Calu3 (cell line): ENCODE measurements at places on chromosomes 4 and X. TPM values are rescaled to one million over a fixed set of nuclear protein-coding genes. Genes with fewer than 3 reads are reported as not detected.
A peak's percentile ranks its signal among the peaks of the same experiment; 100 is the strongest.

DNA sequence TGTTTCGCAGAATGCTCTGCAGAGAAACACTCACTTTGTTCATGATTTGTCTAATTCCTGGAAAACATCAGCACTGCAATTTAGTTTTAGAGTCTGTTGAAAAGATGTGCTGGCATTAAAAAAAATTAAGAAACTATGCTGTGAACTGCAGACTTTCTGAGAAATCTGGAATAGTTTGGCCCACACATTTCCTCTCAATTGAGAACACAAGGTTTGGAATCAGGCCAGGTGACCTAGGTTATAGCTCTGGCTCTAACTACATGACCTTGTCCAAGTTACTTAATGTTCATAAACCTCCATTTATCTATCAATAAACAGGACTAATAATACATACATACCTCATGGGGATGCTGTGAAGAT is 61.4 kb upstream of the ENPEP start:
- no peak for DNase-seq

- DNase-seq = no peak
Observed at GRCh38 chr4:132572210-132572609, 576.9 kb upstream of the PCDH10 start.

Gene PGM2
- total RNA-seq = 27.1 and 33.0 TPM in 2 replicates

DNA sequence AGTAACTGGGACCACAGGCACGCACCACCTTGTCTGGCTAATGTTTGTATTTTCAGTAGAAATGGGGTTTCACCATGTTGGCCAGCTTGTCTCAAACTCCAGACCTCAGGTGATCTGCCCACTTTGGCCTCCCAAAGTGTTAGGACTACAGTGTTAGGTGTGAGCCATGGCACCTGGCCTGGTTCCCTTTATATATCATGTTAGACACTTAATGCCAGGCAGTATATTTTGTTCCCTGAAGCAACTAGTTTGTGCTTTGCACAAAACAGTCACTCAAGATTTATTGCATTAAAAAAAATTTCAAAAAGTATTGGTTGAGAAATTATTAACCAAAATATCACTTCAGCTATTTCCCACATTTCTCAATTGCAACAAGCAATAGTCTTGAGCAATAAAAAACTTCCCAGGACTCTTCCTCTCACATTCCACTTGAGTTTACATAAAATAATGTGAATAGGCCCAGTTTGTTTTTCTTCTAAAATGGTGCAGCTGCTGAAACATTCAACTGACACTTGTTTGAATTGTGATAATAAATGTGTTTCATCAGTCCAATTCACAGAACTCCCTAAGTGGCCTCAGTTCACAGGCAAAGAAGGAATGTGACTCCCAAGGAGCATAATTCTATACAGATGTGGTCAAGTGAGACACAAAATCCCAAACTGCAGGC is 22.7 kb downstream of the CXCL1 start:
- DNase-seq = no peak

GRCh38 chr4:60683973-60684372 is 516.2 kb upstream of the ADGRL3 start:
- no peak for DNase-seq

- no peak for DNase-seq
Observed at GRCh38 chr4:128516301-128516969, 228.8 kb upstream of the PGRMC2 start.

GRCh38 chr4:181476508-181476890 is 766.7 kb upstream of the TENM3 start:
- DNase-seq = no peak

DNA sequence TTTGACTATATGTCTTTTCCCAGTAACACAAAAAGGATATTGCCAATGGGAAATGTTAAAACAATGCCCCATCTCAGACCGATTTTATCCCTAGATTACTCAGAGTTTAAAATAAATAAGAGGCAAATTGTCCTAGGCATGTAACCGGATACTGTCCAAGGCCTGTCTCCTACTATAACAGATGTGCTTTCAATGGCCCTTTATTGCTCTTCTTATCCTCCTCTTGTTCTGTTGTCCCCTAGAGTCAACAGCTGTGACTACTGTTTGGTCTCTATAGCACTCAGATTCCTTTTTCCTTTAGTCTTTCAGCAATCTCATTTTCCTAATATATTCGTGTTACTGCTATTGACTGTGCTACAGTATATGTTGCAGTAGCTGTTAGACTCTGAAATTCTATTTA is 66.8 kb upstream of the PLS3 start:
- no peak for DNase-seq

DNA sequence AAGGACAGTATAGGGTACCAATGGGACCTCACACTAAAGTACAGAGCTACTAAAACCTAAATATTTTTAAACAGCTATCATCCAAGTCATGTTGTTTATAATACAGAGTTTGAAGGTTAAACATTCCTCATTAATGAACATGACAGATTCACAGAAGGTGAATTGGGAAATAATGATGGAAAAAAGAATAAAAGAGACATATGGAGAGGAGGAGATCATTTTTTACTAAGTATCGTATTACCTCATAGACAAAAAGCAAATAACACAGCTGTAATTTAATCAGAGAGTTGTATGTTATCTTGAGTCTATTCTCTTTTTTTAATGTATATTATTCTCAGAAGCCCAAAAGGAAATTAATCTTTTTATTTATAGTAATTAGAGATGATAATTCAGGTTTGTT is 7.9 kb downstream of the PLK4 start:
- DNase-seq = no peak

Gene MTMR8
- total RNA-seq = 3.0 and 3.2 TPM in 2 replicates

DNA sequence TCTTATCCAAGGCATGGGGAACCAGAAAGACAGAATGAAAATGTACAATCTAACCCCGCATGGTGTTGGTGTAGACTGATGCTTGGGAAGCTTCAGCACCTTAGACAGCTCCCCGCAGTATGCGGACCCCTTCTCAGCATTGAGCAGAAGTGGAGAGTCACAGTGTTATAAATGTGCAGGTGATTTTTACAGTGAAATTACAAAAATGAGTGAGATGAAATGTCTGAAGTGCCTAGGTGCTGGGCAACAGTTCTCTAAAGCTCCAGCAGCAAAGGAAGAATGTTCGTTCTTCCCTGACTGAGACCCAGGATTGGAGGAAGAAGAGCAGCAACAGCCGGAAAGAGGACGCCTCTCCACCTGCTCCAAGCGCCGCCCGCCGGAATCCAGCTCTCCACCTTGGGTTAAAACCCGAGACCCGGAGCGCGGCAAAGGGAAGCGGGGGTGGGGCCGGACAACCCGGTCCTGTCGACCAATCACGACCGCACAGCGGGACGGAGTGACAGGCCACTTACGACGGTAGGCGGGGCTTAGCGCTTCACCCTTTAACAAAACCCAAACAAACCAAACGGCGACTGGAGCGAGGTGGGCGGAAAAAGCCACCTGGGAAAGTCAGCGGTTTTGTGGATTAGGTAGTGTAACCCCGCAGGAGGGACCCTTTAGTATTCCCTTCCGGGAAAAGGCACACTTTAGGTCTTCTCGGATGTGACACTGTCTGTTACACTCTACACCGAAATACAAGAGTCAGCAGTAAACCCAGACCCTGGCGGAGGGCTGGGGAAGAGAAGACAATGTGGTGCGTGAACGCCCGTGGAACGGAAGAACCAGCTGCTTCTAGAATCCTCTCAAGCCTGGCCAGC is at the start of gene GLRA3:
GLRA3 (minus strand) TSS at position 403 of the 857 bp plus-strand sequence. CDS start 436 bp downstream, outside the sequence.
- DNase-seq = peak; percentile 90

Gene NDP
- 0.86 and 1.5 TPM in 2 replicates for total RNA-seq

Gene GPR173
- 0.68 and 0.78 TPM in 2 replicates for total RNA-seq

GRCh38 chrX:100745806-100746537 is 14.1 kb upstream of the SYTL4 start:
- DNase-seq = no peak

DNA sequence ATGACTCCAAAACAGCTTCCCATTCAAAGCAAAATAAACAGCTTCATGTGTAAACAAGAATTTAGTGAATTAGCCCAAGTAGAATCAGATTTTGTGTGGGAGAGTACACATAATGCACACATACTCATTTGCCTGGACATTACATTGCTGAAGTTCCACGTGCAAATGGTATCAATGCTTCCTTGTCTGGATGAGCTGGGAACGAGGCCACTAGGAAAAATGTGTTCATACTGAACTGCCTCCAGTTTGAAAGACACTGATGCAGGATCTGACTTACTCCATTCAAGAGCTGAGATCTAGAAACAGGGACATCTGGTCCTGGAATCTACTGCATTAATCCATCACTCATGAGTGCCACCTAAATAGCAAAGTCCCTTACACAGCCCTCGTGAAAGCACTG is 228.0 kb downstream of the APBB2 start:
- no peak for DNase-seq

GRCh38 chr4:146465628-146466027 is 56.1 kb downstream of the SLC10A7 start:
- no peak for DNase-seq

DNA sequence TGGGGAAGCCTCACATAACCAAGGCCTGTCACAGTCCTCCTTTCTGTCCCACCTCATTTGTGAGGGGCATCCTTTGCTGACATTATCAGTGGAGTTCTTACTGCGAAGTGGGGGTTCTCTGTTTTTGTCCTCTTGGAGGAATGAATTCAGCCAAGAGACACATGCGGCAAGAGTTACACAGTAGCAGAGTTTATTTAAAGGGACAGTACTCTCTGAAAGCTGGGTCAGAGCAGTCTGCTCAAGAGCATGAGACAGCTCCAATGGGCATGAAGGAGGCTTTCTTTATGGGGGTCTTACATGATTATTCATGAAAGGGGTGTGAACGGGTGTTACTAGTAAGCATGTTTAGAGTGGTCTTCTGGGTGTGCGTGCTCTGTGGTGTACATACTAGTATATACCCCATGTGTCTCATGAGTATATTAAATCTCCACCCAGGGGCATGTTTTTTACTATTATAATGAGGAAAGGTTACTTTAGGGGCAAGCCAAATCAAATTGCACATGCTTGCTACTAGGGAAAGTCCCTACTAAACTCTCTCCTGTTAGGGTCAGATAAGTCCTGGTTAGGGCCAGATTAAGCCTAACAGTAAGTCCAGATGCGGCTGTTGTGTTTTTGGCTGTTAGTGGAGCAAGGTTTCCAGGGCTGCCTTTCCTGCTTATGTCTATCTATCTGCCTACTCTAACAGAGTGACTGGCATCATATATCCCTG is 19.8 kb upstream of the LGI2 start:
- no peak for DNase-seq

- no peak for DNase-seq
Observed at GRCh38 chr4:179344861-179345260, 1902.6 kb upstream of the AGA start.

DNA sequence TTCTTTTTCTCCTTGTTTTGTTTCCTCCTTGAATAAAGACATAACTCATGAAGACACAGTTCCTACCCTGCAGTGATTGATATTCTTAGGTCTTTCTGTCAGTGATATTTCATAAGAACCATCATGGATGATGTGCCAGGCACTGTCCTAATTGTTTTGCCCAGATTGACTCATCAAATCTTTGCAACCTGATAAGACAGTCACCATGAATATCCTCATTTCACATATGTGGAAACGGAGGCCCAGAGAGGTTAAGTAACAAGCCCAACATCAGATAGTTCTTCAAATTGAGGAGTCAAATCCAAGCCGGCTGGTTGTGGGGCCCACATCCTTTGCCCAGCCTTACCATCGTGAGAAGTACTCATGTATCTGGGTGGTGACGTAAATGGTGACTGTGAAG is 69.9 kb downstream of the SEL1L3 start:
- DNase-seq = no peak

Gene DDIT4L
- total RNA-seq = 0.57 and 1.2 TPM in 2 replicates

DNA sequence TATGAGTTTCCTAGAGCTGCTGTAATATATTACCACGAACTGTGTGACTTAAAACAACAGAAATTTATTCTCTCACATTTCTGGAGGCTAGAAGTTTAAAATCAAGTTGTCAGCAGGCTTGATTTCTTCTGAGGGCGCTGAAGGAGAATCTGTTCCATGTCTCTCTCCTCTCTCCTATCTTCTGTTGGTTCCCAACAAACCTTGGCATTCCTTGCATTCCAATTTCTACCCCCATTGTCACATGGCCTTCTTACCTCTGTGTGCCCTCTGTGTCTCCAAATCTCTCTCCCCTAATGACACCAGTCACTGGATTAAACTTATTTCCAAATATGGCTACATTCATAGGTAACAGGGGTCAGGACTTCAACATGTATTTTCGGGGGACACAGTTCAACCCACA is 672.7 kb downstream of the RPA4 start:
- no peak for DNase-seq

GRCh38 chr4:153595894-153596601 is 88.0 kb upstream of the TLR2 start:
- no peak for DNase-seq

GRCh38 chrX:25600776-25601175 is 537.4 kb upstream of the MAGEB18 start:
- no peak for DNase-seq

Gene F9
- total RNA-seq = not detected in 2 replicates

GRCh38 chr4:102733084-102733483 is 27.7 kb downstream of the MANBA start:
- DNase-seq = no peak

DNA sequence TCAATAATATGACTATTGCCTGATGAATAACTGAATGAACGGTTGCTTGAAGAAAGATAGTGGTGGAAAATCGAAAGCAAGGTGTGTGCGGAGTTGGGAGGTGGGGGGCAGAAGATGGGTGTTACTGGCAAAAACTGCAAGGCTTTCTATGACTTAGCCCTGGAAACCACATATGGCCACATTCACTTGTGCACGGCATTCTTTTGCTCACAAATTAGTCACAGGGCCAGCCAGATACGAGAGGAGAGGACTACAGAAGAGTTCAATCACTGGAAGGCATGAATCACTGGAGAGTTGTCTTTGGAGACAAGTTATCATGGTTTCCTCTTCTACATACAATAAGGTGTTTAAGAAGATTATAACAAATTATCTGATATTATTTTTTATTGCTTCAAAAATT is 626.5 kb upstream of the CPEB2 start:
- DNase-seq = no peak

Gene EXOC1L
- not detected in 2 replicates for total RNA-seq

Gene ZCCHC18
- total RNA-seq = 0.52 and 0.61 TPM in 2 replicates

DNA sequence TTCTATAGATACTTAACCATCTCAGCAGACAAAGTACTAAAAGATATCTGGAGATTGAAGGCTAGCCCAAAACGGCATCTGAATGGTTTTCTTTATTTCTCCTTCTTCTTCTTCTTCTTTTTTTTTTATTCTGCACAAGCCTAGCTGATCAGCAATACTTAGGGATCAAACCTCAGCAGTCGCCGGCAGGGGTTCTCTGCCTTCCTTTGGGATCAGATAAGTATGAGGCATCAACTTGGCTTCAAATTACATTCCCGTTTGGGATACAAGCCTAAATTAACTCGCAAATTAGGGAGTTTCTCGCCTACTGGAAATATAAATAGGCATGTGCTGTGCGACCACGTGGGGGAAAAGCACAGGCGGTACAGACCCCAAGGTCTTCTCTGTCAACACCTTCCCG is 730 bp downstream of the CT55 start:
- no peak for DNase-seq

- no peak for DNase-seq
Observed at GRCh38 chr4:6365545-6366086, 96.0 kb downstream of the WFS1 start.

DNA sequence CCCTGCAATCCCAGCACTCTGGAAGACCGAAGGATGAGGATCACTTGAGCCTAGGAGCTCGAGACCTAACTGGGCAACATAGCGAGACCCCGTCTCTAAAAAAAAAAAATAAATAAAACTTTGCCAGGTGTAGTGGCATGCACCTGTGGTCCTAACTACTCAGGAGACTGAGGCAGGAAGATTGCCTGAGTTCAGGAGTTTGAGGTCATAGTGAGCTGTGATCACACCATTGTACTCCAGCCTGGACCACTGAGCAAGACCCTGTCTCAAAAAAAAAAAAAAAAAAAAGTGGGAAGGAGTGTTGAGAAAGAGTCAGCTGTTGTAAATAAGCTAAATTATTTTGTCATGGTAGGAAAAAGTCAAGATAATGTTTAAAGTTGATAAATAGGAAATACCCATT is 27.5 kb upstream of the IQSEC2 start:
- no peak for DNase-seq
